ENCODE measurements at places on chromosomes 12 and 14.

GRCh38 chr14:80930095-80930494, 11.4 kb downstream of the CEP128 start:
- no peak for ATAC-seq

DNA sequence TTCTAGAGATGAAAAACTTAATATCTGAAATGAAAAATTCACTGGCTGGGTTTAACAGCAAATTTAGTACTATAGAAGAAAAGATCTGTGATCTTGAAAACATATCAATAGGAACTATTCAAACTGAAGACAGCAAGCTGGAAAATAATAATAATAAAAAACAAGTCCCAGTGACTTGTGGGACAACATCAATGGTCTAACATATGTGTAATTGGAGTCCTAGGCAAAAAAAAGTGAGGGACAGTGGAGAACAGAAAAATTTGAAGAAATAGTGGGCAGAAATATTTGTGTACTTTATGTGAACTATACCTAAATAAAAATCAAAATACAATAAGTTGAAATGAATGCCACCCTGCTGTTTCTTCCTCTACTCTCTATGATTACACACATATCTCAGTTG, 2.4 kb upstream of the SERPINA9 start:
- ATAC-seq: no peak

DNA sequence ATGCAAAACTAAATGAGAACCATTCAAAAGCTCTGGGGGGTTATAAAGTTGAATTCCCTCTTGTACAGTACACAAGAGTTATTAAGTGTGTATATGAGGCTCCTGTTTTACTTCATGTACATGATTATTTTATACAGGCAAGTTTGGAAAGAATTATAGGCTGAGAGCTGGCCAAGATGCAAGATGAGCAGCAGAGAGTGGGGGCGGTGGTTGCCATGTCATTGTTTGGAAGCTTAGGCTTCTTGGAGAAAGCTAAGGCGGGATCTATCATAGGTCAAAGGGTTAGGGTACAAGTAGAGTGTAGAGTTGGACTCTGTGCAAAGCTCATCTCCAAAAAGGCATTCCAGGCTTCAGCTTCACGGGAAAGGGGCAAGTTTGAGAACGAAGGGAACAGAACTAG, 297.1 kb upstream of the TBX3 start:
- no peak for ATAC-seq

- peak; percentile 61 for ATAC-seq
Observed at GRCh38 chr12:32134101-32134888, 27.6 kb downstream of the BICD1 start.

DNA sequence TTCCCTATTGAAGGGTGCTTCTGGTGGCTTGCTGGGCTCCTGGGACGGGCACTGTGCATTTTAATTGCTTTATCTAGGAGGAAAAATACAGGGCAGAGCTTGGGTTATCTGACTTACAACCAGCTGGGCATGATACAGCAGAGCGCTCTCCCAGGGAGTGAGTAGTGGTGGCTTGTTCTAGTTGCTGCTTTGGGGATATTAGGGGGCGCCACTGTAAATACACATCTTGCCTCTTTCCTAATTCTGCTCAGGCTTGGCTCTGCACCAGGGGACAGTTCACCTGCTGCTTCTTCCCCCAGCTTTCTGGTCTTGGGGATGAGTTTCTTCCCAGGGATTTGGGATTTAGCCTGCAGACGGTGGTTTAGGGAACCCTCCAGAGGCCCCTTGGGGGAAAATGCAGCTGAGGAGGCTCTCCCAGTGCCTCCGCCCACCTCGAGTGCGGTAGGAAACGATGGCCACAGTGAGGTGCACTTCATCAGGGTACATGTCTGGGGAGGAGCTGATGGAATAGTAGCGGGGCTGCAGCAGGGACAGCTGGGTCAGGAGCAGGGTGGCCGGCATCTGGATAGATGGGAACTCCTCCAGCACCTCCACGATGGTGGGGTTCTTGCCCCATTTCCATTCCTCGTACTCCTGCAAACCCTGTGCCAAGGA, 36.9 kb upstream of the FBXO21 start:
- ATAC-seq: no peak

DNA sequence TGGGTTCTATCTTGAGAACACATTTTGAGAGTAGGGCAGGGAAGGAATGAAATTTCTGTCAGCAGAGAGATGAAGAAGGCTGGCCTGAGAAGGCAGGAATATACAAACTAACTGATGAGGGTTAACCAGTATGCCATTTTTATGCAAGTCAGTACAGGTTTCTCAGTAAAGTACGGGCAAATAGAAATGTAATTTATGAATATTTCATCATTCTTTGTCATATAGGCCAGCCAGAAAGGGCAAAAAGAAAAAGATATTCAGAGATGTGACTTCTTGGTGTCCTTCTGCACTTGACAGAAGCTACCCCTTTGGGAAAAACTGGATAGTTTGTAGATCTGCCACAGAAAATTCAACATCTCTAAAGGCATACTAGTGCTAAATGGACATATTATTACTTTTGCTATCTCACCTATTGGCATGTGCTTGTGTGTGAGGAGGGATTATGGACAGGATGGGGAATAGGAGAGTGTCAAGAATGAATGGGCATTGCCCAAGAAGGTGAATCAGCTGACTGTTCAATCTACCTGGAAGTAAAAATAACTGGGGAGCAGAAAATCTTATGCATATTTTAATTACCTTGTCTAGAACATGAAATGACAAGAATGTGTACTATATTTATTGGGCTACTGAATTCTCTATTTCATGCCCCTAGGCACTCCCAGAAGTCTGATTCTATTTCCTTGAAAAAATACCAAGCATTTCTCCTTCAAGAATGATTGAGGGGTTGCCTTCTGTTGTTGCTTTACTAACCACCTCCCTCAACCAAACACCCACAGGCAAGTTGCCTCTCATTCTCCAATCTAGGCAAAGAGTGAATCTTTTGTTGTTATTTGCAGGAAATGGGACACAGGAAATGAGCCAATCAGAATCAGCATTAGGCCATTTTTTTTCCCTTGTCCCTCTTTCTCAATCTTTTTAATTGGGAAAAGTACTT, 175.1 kb upstream of the SLC38A2 start:
- no peak for ATAC-seq

DNA sequence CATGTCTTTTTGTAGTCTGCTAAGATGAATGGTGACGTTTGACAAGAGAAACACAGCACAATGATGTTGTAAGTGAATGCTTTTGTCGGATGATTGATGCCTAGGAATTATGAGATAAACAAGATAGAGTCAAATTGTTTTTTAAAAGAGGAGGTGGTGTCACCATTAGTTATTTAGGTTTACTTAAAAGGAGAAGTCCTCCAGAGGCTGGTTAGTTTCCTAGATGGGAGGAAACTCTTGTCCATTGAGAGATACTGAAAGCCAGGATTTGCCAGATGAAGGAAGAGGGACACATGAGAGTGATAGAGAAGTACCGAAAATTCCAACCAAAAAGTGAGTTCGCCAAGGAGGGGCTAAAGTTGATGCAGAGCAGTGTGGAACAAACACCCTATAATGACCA, at the start of gene OR10G2:
Gene OR10G2 (minus strand): TSS at position 101 of the 400 bp plus-strand sequence. CDS start 98 bp downstream, at position 3.
- no peak for ATAC-seq

DNA sequence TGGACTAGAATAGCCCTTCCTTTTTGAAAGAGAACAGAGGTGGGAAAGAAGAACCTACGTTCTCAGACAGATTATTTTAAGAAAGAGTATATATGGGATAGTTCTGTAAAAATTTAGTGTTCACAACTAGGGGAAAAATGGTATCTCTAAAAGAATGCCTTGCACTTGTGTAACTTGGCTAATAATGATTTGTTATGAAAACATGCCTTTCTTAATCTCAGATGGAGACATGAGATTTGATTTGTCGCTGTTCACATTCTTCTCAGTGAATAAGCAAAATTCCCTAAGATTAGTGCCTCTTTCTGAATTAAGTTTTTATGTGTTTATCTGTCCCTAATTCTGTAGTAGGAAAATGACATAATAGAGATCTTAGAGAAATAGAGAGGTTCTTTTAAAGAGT, 100.8 kb downstream of the USP15 start:
- ATAC-seq: no peak
